ENCODE measurements at places on chromosomes 3 and 15.

DNA sequence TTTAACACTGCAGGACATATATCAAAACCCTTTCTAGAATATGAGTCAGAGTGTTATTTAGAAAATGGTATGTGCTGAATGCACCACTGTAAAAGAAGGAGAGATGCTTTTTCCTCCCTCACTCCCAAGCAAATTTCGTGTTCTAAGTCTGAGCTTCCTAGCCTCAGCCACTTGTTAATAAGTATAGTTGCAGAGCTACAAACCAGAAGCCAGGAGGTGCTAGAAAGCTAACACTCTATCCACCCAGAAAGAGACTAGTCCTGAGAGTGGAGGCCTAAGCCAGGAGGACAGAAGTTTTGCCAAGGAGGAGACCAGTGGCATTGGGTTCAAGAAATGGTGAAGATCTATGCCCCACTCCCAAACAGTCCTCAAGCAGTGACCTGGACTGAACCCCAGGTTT is 40.5 kb upstream of the GYG1 start:
- no peak for DNase-seq

DNA sequence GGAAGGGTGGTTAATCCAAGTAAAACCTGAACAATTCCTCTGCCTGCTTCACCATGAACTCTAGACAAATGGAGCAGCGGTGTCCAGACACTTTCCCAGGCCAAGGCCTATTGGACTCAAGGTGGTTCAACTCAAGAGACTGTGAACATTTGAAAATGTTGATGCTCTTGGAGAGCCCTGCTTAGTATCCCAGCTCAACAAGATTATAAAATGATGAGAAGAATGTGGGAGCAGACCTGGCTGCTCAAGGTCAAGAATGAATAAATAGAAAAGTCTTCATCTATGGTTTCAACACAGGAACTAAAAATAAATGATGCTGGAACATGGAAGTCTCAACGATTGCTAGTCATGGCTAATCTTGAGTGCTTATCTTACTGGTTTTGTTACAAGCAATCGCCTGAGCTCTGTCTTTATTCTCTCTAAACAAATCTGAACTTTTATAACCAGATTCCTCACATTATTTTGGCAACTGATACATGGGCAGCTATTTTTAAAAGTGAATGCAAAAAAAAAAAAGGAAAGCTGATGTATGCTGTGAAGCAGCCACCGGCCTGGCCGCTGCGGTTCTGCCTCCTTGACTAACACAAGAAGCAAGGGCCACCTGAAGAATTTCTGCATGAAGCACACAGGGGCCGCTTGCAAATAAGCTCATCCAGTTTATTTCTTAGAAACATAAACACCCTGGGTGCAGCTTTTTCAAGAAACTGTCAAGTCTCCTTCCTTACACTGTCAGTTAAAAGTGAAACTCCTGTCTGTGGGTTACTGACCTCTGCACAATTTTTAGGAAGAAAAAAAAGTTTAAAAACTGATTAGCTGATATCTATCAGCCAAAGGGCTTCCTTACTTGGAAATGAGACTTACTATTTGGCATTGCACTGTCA is 120.1 kb upstream of the ARHGEF3 start:
- no peak for DNase-seq

DNA sequence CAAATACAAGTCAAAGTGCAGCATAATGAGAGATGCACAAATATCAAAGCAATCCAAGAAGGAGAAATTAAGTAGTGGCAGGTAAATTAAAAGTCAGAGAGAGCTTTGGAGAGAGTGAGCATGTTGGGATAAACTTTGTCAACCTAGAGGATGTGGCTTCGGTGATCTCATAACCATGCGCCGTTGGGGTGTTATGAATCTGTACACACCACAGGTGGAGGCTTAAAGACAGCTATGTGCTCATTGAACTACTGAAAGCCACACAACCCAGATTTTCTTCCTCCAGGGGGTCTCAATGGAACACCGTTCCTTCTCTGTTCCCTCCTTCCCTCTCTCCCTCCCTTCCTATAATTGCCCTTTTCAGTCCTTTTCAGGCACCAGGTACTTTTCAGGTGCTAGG is 52.0 kb downstream of the SUCNR1 start:
- DNase-seq: no peak

GRCh38 chr3:23806534-23807423 is 1.0 kb downstream of the UBE2E1 start:
- DNase-seq: no peak

- DNase-seq: no peak
Measured at GRCh38 chr3:24401090-24401810, 93.4 kb downstream of the THRB start.

DNA sequence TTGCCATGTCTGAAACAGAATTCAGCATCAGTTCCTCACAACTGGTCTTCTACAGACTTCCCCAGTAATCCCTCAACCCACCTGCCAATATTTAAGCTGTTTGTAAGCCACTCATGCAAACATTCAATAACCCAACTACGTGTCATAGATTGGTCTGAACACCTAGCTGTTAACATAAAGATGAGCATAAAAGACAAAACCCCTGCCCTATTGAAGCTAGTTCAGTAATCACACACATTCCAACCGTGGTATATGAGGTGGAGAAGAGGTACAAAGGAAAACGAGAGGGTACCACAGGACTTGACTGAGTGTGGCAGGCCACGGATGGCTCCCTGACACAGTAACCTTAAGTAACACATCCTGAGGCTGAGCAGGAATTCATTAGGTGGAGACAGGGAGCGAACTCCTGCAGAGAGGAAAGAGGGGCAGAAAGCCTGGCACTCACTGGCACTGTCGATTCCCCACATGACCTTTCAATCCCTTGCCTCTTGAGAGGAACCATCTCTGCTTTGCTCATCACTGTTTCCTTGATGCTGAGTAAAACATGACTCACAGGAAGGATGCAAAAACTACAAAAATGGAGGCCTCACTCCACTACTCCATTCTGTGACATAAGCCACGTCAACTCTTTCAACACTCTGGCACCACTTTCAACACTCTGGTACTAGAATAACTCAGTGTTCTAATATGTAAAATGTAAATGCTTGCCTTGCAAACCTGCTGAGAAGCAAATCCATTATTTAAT is 31.3 kb downstream of the RPN1 start:
- no peak for DNase-seq

GRCh38 chr15:26658290-26658689 is 114.6 kb downstream of the GABRB3 start:
- no peak for DNase-seq

DNA sequence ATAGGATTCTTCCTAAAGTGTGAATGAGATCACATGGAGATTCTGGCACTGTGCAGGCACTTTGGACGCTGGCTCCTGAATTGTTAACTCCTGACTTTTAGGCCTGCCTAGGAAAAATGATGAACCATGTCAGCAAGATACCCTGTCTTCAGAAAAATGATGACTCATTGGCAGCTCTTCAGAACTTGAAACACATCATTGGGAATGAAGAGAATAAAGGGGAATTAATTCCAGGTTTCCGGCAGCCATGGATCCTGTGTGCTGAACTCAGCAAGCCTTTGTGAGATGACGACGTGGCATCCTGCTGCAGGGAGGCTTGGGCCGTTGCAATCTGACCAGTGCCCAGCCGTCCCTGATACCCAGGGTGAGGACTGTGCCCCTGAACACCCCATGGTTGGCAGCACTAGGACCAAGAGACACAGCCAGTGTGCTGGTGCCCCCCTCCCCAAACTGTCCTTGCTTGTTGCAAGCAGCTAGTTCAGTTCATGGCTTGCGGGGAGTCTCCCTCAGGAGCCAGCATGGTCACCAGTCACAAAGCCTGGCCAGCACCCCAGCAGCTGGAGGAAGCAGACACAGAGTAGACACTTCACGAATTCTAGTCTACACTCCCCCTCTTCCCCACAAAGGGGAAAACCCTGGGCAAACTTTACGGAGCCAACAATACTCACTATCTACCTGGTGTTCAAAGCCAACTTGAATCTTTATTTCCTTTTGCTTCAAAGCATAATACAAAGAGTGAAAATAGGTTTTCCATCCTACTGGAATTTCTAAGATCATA is 7.8 kb upstream of the LIPC start:
- DNase-seq: no peak

- DNase-seq: no peak
Measured at GRCh38 chr3:38702231-38702630, 52.7 kb upstream of the SCN5A start.

GRCh38 chr3:158794936-158795518 is 6.8 kb upstream of the MFSD1 start:
- no peak for DNase-seq

DNA sequence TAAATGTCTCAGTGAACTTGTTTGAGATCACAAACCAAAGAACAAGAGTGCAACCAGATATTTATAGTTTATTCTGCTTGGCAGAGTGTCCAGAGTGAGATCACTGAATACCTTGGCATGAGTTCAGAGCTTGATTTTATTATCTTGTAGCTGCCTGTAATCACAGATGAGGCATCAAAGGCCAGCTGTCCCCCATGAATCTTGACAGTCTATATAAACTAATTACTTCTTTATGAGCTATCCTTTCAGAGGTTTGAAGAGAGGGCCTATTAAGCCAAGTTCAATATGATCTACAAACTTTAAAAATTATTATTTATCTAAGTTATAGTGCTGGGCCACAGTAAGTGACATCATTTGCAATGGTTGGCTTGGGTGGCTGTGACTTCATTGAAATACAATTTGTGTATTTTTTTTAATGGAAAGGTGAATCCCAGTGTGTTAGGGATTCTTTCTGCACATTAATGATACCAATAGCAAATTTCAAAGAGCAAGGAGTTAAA is 251.5 kb downstream of the CLSTN2 start:
- no peak for DNase-seq

DNA sequence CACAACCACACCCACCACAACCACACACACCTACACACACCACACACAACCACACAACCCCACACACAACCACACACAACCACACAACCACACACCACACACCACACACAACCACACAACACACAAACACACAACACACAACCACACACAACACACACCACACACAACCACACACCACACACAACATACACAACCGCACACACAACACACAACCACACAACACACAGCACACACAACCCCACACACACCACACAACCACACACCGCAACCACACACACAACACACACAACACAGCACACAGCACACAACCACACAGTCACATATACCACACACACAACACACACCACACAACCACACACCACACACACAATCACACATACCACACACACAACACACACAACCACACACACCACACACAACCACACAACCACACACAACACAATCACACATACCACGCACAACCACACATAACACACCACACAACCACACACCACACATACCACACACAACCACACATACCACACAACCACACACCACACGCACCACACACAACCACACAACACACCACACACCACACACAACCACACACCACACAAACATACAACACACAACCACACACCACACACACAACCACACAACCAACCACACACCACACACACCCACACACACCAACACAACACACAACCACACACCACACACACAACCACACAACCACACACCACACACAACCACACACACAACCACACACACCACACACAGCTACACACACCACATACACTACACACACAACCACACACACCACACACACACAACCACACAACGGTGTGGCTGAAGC is 23.7 kb downstream of the CPN2 start:
- DNase-seq: no peak

DNA sequence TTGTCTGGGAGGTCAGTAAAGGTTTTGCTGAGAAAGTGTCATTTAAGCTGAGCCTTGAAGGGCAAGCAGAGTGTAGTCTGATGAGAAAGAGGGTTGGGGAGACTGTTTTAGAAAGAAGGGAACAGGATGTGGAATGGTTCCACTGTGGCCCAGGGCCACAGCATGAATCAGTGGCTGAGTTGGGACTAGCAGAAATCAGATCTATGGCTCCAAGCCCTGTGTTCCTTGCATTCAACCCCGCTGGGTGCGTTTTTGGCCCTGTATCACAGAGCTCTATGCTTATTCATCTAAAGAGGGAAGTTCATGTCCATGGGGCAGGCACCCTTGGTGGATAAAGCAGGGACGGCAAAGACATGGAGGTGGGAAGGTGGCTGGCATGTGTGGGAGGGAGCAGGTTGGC is 151.3 kb downstream of the CACNA1D start:
- no peak for DNase-seq

DNA sequence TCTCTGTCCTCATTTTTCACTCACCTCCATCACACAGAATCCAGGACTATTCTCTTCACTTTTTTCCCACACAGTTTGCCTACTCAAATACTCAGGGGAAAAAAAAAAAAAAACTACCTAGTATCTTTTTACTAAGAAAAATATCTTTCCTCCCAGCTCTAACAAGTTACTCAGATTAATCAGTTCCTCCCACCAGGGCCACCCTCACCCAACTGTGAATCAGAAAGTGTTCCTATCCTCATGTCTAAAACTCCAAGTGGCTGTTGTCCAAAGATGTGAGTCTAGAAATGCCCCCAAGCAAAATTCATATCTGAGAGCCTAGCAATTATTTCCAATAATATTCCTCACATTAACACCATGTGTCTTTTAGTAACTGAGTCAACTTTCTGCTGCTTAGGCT is 268.0 kb downstream of the ERC2 start:
- DNase-seq: no peak

GRCh38 chr3:30606301-30607031 is at the start of gene TGFBR2:
Gene TGFBR2, plus strand, starts transcription at chr3:30606601. Its CDS starts 283 bp downstream, at chr3:30606884.
- peak; percentile 73 for DNase-seq

DNA sequence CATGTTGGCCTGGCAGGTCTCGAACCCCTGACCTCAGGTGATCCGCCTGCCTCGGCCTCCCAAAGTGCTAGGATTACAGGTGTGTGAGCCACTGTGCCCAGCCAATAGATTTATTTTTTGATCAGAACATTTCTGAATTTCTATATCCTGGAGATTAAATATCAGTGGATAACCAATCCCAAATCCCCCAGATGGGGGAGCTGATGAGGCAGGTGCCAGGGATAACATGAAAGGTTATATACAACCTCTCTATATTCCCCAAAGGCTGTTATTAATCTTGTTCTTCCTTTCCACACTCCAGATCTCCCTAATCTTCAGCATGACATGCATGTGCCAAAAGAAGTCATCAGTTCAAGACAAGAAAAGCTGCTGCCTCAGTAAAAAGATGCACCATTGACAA is 112.3 kb downstream of the WDR76 start:
- DNase-seq: no peak

DNA sequence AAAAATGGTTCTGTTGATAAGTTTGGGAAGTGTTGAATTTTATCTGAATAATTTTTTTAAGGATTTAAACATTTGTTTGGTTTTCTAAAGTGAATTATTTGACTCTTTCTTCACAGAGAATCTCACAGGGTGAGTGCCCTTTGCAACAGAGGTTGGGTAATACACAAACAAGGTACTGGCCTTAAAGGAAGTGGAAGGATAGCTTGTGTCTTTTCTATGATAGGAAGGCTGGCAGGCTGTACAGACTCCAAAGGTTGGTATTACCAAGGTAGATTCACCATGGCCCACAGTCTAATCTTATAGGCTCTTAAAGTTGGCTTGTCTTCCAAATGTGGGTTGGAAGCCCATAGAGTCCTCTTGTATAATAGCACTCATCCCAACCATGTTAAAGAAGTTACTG is 311.5 kb downstream of the SV2B start:
- DNase-seq: no peak

DNA sequence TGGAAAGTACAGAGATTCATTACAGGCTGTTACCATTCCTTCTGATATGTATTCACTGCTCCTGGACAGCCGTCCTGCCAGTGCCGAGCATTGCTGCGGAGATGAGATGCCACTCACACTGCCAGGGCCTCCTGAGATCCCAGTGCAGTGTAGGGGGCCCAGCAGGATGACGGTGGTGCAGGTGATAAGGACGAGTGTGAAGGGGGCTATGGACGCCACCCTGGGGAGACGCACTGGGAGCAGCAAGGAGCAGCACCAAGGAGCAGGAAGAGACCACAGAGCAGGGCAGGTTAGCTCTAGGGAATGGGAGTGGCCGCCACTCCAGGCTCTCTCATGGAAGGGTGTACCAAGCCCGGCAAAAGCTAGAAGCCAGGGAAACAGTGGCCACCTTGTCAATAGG is 4.0 kb upstream of the KLF15 start:
- DNase-seq: no peak
